Osteoblast (primary cell): ENCODE measurements at places on chromosomes 3 and 15. TPM values are rescaled to one million over a fixed set of nuclear protein-coding genes. Genes with fewer than 3 reads are reported as not detected.

DNA sequence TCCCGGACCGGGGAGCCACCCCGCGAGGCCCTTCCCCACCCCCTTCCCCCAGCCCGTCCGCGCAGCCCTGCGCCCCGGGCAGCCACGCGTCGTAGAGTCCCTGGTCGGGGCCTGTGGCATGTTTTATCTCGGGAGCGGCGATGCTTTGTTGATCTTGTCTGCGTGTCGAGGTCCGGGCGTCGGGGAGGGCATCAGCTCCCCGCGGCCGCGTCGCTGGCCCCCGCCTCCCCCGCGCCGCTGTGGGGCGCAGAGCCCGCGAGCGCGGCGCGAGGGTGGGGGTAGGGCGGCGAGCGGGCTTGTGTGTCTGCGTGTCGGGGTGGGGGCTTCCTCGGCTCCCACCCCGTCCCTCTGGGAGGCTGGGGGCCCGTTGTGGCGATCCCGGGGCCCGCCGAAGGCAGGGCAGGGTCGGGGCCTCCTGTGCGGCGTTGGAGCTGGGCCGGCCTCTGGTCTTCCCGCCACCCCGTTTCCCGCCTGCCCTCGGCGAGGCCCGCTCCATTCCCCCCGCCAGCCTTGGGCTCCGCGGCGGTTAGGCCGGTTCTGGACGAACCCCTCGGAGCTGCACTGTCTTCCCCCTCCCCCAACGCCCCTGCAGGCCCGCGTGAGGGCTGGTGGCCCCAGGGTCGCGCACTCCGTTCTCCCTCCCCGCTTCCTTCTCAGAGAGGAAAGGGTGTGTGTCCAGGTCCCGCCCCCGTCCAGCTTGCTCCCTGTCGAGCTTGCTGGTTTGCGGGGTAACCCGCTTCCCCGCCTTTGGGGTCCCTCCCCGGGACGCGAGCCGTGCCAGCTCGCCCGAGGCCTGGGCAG is 695 bp downstream of the GMPS start:
- DNase-seq: peak; percentile 85

ULK4 gene
- total RNA-seq: 20.6 and 23.9 TPM in 2 replicates

DNA sequence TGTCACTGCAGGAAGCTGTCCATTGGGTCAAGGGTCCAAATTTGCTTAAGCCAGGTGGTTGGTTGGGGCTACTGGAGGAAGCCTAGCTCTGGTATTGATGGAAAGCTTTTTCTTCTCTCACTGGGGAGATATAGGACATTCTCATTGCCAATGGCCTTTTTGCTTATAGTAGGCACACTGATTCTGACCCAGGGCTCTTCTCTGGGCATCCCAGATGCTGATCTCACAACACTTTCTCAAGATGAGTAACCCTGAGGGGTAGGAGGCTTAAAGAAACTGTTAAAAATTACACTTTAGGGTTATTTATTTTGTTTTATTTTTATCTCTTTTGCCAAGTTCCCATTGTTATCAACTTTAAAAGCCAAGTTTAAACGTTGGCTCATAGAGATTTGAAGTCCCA is 337.8 kb downstream of the LRRC3B start:
- no peak for DNase-seq

MUSTN1 gene
- total RNA-seq: 1.4 TPM in 1 of 2 replicates, not detected in the other

GRCh38 chr3:18134386-18135059 is 290.6 kb downstream of the SATB1 start:
- DNase-seq: no peak

DNA sequence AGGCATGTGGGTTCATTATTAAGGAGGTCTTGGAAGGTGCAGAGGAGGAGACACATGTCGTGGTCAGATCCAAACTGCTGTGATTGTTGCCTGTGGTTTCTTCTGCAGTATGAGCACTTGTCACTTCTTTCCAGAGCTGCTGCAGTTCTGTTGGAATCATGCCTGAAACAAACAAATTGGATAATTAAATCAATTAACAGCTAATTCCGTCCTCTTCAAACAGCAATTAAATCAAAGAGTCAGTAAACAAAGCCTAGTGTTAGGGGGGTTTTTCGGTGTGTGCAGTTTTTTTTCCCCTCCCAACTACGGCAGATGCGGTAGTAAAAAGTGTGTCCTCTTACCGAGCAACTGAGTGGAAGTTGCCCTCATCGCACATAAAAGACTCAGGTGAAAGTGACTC is 542.2 kb downstream of the FOXP1 start:
- DNase-seq: no peak

GRCh38 chr15:82698711-82699345 is 10.8 kb downstream of the AP3B2 start:
- DNase-seq: peak; percentile 49

DNA sequence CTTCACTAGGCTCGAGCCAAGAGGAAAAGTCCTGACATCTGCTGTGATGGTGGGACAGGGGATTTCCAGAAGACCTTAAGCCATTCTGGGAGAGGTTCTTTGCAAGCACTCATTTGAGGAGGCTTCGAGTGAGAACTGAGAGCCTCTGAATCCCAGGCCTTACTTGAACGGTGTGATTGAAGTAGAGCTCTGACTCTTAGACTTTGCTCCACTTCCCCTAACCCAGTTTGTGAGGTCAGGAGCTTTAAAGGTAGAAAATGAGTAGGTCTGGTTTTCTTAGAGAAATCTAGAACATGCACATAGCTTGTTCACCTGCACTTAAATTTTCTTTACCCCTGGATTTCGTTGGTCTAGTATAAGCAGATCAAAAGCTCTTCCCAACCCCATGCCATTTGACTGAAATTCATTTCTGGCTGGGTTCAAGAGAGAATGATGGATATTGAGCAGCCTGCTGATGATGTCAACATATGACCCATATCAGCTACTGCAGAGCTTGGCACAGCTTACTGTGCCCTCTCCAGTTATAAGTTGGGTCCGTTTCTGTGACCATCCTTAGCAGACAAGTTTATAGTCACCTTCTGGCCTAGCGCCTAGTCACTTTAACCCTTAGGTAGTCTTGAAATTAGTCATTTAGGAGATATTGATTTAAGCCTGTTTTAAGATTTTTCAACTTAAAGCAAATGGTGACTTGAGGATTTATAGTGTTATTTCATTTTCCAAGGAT is 229.2 kb upstream of the CHRM5 start:
- DNase-seq: peak; percentile 46

DNA sequence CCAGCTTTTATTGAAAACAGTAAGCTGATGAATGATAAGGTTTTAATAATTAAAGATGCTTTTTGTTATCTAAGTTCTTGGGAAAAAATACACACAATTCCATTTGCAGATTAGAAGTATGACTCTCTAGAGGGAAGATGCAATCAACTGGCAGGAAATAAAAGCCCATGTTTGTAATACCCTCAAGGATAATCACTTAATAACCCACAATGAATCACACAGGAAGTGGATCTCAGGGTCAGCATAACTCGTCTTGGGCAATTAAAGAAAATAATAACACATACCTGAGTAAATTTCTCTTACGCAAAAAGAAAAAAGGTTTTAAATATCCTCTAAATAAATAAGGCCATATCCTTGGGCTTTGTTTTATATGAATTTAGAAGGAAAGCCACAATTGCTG is 9.4 kb upstream of the EID1 start:
- no peak for DNase-seq

ADAM10 gene
- total RNA-seq: 122 and 137 TPM in 2 replicates

C15orf61 gene
- total RNA-seq: 10.1 and 12.1 TPM in 2 replicates

GRCh38 chr3:82085851-82086475 is 324.5 kb upstream of the GBE1 start:
- DNase-seq: no peak

- DNase-seq: peak; percentile 83
These were observed 19.6 kb downstream of the CLK3 start for GRCh38 chr15:74635228-74635627.

GRCh38 chr3:14161282-14161681 is 17.1 kb downstream of the XPC start:
- no peak for DNase-seq
